ENCODE measurements at places on chromosomes 2 and 18. TPM values are rescaled to one million over a fixed set of nuclear protein-coding genes. Genes with fewer than 3 reads are reported as not detected.

The IL36A gene
- not detected for total RNA-seq

The SLC5A7 gene
- total RNA-seq: not detected

GRCh38 chr18:40357536-40357935, 1597.5 kb upstream of the PIK3C3 start:
- DNase-seq: peak; percentile 77

GRCh38 chr2:187615364-187615763, 61.1 kb upstream of the TFPI start:
- no peak for DNase-seq

DNA sequence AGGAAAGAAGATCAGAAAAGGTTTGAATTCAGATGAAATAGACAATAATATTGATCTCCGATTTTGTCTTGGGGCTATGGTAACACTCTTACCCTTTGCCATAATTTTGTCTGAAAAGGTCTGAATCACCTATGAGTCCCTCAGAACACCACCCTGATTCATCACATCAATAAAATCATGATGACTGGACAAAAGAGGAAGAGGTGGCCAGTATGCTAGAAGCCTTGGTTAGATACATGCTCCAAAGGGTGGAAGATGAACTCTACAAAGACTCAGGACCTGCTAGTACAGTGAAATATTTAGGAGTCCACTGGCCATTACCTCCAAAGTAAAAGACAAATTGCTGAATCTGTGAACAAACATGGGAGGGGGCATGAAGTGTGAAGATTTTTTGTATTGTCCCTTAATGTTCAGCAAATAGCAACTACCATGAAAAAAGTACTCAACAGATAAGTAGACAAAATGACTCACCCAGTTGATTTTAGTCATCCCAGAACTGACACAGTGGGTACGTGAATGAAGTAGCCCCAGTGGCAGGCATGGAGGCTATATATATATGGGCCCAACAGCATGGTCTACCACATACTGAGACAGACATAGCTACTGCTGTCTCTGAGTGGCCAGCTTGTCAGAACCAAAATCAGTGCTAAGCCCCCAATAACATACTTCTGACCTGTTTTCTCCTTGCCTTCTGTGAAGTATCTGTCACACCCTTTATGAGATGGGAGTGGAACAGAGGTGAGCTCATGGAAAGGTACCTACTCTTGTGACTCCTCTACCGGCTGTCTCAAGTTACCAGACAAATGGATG, 36.5 kb upstream of the GLS start:
- no peak for DNase-seq

All from thyroid gland (tissue), 4 donors.